ENCODE measurements at places on chromosomes 7 and 10.

DNA sequence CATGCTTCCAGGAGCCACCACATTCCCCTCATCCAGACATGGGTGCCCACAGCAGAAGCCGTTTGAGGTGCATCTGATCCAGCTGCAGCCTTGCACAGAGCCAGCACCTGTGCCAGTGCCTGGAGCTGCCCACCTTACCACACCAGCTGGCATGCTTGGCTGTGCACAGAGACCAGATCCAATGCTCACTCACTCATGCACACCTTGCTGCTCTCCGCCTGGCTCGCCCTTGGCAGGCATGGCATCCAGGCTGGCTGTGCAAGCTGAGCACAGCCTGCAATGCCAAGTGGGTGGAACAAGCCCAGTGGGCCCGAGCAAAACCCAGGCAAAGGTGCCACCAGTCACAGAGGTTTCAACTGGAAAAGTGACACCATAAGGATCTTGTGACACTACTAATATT lies 66.9 kb upstream of the SEMA3A start:
- no peak for DNase-seq

GRCh38 chr7:15335390-15335789 lies 226.4 kb downstream of the AGMO start:
- DNase-seq = no peak

- DNase-seq = no peak
These were observed 755 bp downstream of the FRMPD2 start for GRCh38 chr10:48273741-48274140.

- no peak for DNase-seq
These were observed 172.7 kb downstream of the DIP2C start for GRCh38 chr10:516764-517163.

- no peak for DNase-seq
These were observed 107.7 kb downstream of the ICA1 start for GRCh38 chr7:8154272-8154671.

All from activated T-cell treated with anti-CD3 and anti-CD28 coated beads, Interleukin-2, amount 50 U/mL, for 72 hours (primary cell).